Left renal pelvis (tissue), 4 donors: ENCODE measurements at places on chromosomes 3 and 15.

DNA sequence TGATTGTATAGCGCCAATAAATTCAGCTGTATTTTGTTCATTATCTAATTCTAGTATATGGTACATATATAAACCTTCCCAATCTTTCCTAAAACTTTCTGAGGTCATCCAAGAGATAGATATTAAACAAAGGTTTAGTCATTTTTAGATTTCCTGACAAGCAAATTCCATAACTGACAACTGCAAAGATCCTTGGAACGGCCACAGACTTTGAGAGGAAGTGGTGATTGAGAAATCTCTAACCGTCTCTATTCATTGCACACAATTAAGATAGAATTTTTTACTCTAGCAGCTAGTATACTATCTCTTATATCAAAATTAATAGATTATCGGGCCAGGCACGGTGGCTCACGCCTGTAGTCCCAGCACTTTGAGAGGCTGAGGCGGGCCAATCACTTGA is 4.7 kb downstream of the CSNK1G1 start:
- no peak for DNase-seq

DNA sequence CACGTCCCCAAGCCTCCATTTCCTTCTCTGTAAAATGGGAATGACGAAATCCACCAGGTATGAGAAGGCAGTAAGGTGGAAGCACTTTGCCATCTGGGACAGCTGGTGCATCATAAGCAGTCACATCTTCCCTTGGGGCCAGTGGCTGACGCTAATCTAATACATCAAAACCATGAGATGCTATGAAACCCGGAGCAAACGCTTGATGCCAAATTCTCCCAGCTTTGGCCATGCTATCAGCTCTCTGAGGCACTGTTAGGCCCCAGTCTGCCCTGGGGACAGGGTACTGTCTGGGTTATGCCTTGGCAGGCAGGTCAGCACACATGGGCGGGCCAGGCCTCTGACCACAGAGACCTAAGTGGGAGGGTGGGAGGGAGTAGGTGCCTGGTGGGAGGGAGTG is 66.1 kb downstream of the ADAMTS17 start:
- DNase-seq, result no peak

GRCh38 chr3:15875016-15875689 is 77.4 kb upstream of the ANKRD28 start:
- no peak for DNase-seq

DNA sequence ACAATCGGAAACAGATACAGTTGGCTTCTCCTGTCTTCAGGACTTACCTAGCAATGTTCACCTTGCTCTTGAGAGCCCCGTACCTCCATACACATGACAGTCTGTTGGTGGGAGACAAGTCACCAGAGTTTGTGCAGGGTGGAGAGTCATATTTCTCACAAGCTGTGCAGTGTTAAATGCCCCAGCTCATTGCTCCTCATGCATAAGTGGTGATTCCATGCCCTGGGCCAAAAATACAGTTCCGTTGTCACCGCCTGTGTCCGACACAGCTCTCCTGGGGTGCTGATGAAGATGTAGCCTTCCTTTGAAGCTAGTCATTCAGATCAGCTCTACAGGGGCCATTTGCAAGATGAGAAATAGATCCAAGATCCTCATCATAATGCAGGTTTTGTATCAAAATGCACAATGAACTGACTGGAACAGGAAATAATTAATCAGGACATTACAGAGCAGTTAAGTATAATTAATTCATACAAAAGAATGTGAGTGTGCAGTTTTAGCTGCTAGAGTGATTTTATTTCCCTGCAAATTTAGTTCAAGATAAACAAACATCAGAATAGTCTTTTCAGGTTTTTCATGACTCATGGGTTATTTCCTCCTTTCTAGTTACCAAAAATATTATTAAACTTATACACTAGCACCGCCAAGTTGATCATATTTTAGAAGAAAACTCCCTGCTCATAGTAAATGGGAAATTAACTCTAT is 66.5 kb downstream of the CD47 start:
- DNase-seq, result no peak

DNA sequence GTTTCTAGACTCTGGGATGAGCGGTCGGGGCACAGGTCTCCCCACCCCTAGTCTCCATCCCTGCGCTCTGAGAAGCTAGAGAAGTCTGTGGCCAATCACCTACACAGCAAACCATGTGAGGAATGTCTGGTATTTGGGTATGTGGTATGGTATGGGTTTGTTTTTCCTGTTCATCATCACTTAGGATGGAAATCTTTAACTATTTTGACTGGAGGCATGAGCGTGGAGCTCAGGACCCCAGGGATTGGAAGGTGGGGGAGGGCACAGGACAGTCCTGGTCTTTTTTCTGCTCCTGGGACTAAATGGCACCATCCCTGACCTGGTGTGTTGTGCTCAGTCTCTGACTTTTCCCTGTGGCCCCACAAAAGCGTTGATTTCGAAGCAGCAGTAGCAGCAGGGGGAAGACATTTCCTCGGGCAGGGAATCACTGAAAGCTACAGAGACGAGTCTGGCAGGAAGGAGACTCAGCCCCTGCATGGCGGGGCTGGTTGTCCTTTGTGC is 191.7 kb upstream of the TPM1 start:
- DNase-seq, result no peak

DNA sequence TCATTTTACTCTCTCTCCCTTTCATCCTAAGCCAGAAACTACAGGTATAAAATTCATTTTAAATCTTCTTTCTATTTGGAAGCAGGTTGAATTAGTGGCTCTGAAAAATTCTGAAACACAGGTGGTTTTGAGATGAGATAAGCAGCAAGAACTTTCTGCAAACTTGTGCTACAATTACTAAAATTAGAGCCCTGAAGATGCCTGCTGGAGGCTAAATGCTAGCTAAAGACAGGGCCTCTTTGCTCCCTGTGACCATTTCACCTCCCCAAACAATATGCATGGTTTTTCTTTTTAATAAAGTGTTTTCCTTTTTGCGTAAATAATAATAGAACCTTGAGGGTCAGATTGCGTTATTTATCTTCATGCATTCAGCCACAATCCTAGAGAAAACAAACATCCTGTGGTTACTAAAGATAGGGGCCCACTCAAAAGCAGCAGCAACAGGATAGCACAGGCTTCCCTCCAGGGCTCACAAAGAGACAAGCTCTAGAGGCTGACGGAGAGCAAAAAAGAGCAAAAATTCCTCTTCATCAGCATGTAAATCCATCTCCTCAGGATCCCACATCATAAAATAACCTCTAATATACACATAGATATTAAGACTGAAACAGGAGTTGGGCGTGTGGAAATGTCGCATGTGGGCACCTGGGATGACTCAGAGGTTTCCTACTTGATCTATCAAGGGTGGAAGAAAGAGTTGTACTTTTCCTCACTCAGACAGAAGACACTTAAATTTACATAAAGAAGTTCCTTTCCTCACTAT is 26.5 kb upstream of the CP start:
- no peak for DNase-seq
